Astrocyte of the hippocampus (primary cell): ENCODE measurements at places on chromosomes 12 and 14.

- no peak for DNase-seq
Measured at GRCh38 chr14:31957565-31957964, 119.5 kb upstream of the ARHGAP5 start.

DNA sequence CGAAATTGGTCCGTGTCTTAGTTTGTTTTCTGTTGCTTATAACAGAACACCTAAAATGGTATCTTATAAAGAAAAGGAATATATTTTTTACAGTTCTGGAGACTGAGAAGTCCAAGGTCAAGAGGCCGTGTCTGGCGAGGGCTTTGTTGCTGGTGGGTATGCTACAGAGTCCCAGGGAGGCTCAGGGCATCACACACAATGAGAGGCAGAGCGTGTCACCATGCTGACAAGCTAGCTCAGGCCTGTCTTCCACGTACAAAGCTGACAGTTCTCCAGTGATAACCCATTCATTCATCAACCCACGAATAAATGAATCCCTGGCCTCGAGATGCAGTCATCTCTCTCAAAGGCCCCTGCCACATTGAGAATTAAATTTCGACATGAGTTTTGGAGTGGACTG is 56.7 kb upstream of the AEBP2 start:
- DNase-seq, result peak; percentile 4

- DNase-seq, result no peak
Measured at GRCh38 chr14:92976268-92976667, 53.3 kb downstream of the CHGA start.

GRCh38 chr12:123748661-123749060 is 13.4 kb upstream of the DNAH10 start:
- peak; percentile 60 for DNase-seq

DNA sequence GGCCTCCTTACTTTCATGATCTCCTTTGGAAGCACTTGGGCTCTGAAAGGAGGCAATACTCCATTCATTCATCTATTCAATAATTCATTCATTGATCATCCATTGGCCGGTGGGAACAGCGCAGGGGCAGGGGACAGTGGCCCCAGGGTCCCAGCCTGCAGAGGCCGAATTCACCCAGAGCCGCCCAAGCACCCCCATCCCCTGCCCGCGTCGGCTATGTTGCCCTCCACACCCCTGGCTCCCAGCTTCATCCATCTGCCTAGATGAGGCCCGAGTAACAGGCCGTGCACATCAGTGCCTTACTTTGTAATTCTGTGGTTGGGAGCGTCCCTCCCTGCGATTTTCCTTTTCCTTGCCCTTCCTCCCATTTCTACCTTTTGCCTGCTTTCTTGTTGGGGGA is 3.2 kb downstream of the AMN start:
- no peak for DNase-seq

DNA sequence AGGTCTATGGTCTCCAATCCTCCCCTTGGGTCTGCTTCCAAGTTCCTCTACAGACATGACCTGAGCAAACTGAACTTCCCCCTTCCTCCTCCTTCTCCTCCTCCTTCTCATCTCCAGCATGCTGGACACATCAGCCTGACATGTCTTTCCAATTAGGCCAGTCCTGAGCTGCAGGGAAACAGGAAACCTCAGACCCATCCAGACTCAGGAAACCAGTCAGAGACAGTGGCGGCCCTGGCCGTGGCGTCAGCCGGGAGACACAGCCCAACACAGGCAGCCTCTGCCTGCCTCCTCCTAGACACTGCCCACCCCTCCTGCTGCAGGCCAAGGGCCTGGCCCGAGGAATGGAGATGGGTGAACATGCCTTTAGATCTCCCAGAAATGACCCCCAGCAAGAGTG is 468.8 kb downstream of the BCL11B start:
- no peak for DNase-seq

- no peak for DNase-seq
Measured at GRCh38 chr14:77599889-77600288, 16.5 kb downstream of the SPTLC2 start.

- DNase-seq, result peak; percentile 89
Measured at GRCh38 chr12:53213348-53213747, 6.3 kb upstream of the ITGB7 start.

DNA sequence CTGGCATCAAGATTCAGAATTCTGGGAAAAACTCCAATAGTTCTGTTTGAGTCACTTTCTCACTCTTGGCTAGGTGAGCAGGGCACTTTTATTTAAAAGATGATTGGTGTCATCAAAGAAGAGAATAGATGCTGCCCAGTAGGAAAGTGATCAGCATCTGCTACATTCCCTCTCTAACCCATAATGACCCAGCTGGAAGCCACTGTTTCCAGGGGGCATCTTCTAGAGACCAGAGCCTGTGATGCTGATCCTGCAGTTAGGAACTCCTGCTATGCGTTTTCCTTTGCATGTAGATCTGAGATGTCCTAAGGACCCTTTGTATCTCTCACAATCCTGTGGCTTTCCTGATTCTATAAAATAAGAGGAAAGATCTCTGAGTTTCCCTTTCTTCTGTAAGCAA is 79.9 kb upstream of the TMTC1 start:
- DNase-seq, result peak; percentile 6

GRCh38 chr14:103862393-103862782 is 15.0 kb upstream of the PPP1R13B start:
- no peak for DNase-seq

GRCh38 chr12:119153477-119154434 is 25.0 kb upstream of the HSPB8 start:
- DNase-seq, result peak; percentile 4

DNA sequence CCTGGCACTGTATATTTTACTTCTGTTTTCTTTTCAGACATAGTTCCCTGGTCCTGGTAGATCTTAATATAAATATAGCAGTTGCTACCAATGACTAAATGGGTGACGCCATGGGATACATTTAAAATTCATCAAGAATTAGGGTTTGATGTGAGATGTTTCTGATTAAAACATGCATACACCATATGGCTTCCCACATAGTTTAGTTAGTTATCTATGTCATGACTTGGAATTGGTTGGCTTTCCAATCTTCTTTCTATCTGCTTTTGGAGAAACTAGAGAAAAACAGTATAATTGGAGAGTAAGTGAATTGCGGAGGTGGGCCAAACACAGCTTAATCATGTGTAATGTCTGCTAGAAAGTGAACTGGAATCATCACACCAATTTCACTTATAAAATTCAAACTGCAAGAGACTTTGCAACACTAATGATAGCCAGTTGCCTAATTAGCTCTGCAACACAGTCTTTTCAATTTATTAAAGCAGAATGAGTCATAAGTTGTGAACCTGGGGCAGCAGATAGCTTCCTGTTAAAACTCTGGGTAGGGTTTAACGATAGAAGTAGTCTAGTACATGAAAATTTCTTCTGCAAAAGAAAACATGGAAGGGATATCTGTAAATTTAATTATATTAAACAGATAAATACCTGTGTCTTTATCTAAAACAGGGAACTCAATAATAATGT is 295.2 kb downstream of the SLC16A7 start:
- peak; percentile 11 for DNase-seq

- no peak for DNase-seq
Measured at GRCh38 chr12:102548543-102548942, 68.2 kb upstream of the IGF1 start.

DNA sequence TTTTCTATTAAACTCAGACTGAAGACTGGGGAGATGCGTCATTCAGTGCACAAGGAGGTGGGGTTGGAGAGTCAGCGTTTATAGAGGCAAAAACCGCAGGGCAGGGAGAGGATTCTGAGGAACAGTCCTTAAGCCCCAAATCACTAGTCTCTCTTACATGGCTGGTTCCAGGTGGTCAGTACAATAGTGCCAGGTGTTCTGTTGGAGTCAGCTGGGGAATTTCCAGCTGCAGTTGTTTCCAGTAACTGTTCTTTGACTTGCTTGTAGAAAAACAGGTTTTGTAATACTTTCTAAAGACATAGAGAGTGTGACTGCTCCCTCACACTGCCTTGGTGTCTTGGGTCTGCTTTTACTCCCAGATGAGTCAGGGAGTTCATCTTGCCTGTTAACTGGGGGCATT is 192.2 kb downstream of the TMTC3 start:
- peak; percentile 46 for DNase-seq

- no peak for DNase-seq
Measured at GRCh38 chr14:80172375-80173051, 38.8 kb downstream of the DIO2 start.

DNA sequence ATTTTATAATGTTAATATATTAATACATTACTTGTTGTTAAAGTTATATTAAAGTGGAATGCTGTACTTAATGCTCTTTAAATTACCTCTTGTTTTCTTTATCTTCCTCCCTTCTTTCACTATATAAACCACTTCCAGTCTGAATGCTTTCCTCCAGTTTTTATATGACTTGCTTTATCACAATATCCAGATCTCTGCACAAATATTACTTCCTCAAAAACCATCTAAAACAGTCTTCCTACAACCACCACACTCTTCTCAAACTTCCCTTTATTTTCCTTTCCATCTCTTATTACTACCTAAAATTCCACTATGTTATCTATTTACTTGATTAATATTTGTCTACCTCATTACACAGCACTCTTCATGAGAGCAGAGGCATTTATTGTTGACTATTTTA is 956.6 kb downstream of the LRFN5 start:
- DNase-seq, result no peak

DNA sequence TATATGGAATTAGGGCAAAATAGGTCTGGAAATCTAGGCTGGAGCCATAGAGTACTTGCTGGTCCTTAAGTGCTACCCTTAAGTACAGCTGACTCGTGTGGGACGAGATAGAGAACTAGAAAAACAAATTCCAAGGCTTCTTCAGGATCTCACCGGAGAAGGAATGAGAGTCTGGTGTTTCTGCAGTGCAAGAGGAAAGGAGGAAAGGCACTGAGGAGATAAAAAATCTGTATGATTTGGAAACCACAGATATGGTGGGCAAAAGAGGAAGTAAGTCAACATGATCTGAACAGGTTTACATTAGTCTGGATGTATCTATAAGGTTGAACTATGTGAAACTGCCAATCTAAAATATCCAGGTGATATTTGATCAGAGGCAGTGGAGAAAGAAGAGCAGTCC is 134.4 kb upstream of the SOX5 start:
- DNase-seq, result no peak

DNA sequence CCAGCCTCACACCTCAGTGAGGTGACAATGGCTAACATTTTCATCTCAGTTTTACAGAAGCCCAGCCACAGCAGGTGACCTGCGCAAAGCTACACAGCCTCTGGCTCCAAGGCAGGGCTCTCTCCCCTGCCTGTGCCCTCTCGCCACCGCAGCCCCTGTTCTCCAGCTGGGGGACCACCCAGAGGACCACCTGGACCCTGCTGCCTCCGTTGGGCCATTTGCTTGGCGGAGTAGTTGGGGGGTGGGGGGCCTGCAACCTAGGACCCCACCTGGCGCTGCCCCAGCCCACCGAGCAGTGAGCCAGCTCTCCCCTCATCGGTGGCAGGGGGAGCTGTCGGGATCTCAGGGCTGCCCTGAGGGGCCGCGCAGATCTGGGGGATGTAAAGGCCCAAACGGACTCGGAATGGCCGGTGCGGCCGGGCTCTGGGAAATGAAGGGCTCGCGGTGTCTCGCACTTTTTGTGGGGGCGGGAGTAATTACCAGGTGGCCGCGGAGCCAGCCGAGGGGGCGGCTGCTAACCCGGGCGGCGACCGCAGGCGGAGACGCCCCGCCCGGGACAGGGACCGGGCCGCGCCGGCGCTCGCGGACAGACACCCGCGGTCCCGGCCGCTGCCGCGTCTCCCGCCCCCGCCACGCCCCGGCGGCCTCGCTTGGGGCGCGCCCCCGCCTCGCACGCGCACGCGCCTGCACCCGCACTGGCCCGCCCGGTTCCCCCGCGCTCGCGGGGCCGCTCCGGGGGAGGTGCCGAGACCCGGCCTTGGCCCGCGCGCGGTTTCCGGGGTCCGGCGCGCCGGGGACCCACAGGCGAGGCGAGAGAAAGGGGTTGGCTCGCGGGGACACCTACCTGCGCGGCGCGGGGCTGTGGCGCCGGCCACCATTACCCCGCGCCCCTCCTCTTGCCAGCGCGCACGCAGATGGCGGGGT is 8.6 kb upstream of the GPR68 start:
- no peak for DNase-seq

GRCh38 chr12:114936148-114937079 is 252.4 kb upstream of the TBX3 start:
- DNase-seq, result no peak

DNA sequence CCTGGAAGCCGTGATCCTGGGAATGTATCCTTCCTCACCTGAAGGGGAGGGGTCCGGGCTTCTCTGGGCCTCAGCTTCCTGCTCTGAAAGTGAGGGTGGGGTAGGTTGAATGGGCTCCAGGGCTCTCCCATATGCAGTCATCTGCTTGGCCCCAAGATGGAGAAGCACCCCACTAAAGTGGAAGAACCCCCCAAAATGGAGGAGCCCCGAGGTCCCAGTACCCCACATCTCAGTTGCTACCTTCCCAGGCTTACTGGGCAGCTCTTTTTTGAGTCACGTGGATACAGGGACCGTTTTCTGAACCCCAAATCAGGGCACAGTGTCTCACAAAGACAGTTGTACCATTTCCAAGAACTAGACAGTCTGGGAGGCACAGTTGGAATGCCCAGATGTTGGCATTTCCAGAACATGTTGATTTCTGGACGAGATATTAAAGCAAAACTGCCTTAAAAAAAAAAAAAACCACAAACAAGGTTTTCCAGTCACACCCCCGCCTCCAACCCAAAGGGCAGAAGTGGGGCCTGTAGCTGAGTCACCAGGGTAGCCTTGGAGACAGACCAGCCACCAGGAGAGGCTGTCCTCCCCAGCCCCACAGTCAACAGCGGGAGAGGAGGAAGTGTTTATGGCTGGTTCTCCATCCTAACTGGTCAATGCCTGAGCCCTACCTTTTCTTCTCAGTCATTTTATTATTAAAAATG is 12.1 kb downstream of the VASH1 start:
- DNase-seq, result peak; percentile 84

DNA sequence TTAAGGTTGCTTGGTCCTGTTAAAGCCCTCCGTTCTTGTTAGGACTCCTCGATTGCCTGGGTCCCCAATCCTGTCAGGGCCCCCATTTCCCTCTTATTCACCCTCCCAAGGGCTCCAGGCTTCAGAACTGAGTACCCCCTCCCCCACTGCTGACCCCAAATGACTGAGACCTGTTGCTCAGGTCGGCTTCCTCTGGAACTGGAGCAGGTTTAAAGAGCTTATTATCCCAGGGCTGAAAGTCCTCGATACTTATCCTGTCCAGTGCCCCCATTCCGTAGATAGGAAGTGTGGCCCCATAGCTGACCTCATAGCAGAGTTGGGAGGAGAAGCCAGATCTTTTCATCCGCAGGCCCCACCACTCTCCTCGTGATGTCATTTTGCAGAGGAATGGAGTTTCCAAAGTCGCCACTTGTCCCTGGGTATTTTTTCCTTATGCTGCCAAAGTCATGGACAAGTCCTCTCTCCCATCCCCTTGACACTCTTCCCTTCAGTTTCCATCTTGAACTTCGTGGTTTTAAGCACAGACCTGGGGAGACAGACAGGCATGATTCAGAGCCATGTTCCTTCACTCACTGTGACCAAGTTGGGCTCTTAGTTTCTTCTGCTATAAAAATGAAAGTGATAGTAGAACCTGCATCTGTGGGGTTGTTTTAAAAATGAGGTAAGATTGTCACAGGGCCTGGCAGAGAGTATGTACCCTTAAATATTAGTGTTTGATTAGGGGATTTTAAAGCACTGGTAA is 1.2 kb downstream of the USP30 start:
- DNase-seq, result no peak
